ENCODE measurements at places on chromosomes 5 and 9.

- no peak for DNase-seq
Measured at GRCh38 chr9:5922192-5922591, 31.5 kb downstream of the MLANA start.

DNA sequence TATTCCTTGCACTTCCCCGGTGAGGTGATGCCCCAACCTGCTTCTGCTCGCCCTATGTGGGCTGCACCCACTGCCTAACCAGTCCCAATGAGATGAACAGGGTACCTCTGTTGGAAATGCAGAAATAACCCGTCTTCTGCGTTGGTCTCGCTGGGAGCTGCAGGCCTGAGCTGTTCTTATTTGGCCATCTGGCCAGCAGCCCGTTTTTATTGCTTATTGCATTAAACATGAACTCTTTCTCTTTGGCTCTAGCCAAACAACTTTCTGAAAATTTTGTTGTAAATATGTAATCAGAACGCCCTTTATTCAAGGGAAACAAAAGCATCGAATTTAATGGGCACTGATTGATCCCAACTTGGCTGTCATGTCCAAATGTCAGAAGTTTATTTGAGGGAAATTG lies 124.7 kb upstream of the FTMT start:
- DNase-seq = no peak

DNA sequence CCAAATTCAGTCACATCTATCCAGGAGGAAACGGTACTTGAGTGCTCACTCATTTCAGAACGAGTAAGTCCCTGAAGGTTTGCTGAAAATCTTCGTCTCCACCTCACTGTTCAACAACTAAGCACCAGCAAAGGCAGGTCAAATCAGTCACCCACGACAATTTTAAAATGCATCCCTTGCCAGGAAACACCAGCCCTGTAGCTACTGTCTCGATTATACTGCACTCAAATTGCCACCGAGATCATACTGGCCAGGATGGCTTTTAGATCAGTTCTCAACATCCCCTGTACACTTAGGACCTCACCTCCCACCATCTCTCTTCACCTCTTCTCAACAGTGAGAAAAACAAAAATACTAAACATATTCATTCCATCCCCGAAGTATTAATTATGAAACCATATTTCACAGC lies 298.6 kb downstream of the AGTPBP1 start:
- DNase-seq = no peak

GRCh38 chr5:79529110-79529509 lies 15.2 kb upstream of the HOMER1 start:
- DNase-seq = no peak

- no peak for DNase-seq
Measured at GRCh38 chr5:38589629-38590028, 33.2 kb upstream of the LIFR start.

GRCh38 chr9:110476251-110476650 lies 103.3 kb downstream of the SVEP1 start:
- no peak for DNase-seq

- no peak for DNase-seq
Measured at GRCh38 chr9:106076711-106077110, 382.4 kb downstream of the TMEM38B start.

GRCh38 chr5:78404682-78405293 lies 44.4 kb downstream of the SCAMP1 start:
- no peak for DNase-seq

DNA sequence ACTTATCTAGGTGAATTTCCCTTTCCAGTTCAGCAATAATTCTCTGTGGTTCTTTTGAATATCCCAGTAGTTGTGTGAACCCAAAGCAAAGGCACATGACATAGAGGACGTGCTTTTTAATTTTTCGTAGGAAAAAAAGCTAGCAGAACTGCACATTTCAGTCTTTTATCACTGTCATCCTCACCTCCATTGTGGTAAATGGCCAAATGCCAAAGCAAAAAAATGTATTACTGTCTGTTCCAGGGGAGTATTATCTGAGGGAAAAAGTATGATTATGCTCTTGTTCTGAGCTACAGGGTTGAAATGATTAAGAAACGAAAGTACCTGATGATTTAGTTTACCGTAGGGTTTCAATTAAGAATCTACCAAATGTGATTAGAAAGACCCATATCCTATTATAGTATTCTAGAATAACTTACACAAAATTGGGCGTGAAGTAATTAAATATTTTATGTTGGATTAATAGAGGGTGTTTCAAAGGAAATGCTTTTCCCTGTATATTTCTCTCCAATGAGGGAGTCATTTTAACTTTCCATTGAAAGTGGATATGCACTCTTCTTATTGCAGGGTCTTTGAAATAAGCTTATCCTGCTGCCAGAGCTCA lies 62.7 kb downstream of the CAVIN4 start:
- DNase-seq = no peak

Data from AG20443 (cell line).